ENCODE measurements at places on chromosomes 5 and 9.

DNA sequence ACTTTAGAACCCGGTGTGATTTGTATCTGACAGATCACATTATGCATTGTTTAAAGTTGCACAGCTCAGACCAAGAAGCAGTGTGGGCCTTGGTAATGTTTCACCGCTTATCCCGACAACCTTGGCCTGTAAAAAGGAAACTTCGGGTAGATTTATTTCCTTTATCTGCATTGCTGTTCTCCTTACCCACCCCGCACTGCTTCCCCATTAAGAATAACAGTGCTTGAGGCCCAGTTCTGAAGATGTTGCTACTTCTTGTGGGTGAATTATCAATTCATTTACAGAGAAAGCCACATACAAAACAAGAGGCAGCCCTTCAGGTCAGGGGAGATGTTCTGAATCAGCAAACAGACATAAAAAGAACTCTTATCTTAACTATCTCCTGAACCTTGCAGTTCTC is 8.4 kb downstream of the SMARCA2 start:
- DNase-seq = peak; percentile 36

DNA sequence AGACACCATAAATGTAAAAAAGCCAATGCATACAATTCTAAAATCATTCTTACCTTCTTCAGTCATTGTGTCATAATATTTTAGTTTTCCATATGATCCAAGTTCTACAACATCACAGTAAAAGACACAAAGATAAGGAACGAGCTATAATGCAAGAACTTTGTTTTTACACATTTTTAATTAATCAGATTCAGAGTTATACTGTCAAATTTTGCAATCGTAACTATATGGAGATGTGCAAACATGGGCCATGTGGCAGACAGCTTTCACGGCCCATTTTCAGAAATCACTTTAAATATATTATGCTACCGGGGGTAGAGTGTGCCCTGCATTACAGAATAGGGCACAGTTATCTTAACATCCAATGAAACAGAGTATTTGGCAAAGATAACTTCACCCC is 188.4 kb downstream of the ACER2 start:
- no peak for DNase-seq

GRCh38 chr5:135072387-135073281 is 38.6 kb upstream of the PITX1 start:
- no peak for DNase-seq

GRCh38 chr5:172700365-172701290 is 59.6 kb downstream of the NEURL1B start:
- no peak for DNase-seq

DNA sequence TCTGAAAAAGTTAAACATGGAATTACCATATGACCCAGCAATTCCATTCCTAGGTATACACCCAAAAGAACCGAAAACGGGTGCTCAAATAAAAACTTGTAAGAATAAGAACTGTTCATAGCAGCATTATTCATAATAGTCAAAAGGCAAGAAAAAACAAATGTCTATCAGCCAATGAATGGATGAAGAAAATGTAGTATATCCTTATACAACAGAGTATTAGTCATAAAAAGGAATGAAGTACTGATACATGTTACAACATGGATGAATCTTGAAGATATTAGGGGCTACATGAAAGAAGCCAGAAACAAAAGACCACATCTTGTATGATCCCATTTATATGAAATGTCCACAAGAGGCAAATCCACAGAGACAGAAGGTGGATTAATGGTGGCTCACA is 15.6 kb upstream of the BRD3 start:
- no peak for DNase-seq

GRCh38 chr5:15021266-15022046 is 149.9 kb upstream of the ANKH start:
- no peak for DNase-seq

DNA sequence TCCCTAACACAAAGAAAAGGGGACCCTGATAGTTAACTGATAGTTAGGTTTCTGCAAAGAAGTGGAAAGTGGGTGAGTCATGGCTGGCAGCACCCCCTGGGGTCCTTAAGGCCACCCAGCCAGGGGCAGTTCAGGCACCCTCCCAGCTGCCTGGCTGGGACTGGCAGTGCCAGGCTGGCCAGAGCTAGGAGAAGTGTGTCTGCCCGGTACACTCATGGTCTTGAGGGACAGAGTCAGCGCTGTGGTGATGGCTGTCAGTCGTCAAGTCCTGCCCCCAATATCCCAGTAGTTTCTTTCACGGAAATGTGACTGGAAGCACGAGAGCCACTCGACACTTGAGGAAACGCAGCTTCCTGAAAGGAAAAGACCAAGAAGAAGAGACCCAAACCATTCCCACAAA is 22.3 kb upstream of the CNOT6 start:
- no peak for DNase-seq

GRCh38 chr5:164058621-164059020 is 553.2 kb downstream of the MAT2B start:
- DNase-seq = no peak

GRCh38 chr9:131289301-131290035 is at the start of gene PLPP7:
Gene PLPP7 (plus strand): TSS chr9:131289723. CDS start chr9:131289998, 275 bp downstream.
- DNase-seq = no peak

GRCh38 chr5:90144625-90145327 is 264.8 kb downstream of the CETN3 start:
- DNase-seq = no peak

DNA sequence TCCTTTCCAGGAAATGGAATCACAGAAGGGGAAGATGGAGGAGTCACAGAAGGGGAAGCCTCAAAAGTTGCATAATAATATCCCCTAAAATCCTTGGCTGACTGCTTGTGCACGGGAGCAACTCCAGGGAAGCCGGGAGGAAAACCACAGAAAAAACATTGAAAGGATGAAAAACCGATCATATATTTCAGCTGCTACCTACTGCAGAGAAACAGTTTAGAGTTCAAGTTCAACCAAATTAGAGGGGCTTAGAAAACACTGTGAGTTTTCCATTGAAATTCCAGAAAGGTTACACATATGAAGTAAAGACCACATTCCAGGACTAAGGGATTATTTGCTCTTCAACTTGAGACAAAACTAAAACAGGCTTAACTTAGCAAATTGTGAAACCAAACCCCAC is 37.6 kb upstream of the MTAP start:
- no peak for DNase-seq

DNA sequence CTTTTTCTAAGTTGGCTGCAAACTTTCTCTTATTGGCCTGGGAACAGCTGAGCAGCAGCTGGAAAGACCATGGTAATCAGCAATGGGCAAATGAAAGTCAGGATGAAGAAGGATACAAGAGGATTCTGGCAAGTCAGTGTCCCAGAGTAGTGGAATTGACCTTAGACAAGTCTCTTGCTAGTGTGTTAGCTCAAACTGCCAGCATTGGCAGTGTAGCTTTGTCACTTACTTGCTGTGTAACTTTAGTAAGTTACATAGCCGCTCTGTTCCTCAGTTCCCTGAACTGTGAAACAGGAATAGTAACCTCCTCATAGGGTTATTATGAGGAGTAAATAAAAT is 3.6 kb downstream of the ALDH1A1 start:
- no peak for DNase-seq

GRCh38 chr5:118611332-118611945 is 376.9 kb downstream of the DTWD2 start:
- DNase-seq = no peak

GRCh38 chr9:120765910-120766425 is 27.2 kb downstream of the FBXW2 start:
- DNase-seq = no peak

DNA sequence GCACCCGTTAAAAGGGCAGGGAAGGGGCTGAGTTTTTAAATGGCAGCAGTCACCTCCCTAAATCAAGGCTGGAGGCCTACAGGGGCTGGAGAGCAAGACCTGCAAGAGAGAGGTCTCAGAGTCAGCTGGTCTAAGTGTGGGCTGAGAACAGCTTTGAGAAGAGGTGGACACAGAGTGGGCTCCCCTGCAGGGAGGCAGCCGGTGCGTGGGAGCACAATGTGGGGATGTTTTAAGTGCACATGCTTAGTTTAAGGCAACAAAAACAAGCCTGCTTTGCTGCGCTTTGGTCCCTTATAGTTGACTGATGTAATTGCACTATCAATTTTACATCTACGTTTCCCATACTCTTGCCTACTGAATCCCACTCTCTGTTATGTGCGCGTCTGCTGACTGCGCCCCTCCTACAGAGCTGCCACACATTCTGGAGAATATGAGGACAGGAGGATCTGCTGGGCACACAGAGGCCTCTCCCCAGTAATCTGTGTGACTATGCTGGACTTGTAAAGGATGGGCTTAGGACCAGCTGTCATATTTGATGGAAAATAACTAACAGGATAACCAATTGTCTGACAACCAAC is 62.0 kb upstream of the ICE1 start:
- no peak for DNase-seq

GRCh38 chr5:173968154-173968797 is 20.7 kb upstream of the C5orf47 start:
- DNase-seq = no peak

- no peak for DNase-seq
Measured at GRCh38 chr5:161302559-161302958, 244.0 kb downstream of the GABRB2 start.

DNA sequence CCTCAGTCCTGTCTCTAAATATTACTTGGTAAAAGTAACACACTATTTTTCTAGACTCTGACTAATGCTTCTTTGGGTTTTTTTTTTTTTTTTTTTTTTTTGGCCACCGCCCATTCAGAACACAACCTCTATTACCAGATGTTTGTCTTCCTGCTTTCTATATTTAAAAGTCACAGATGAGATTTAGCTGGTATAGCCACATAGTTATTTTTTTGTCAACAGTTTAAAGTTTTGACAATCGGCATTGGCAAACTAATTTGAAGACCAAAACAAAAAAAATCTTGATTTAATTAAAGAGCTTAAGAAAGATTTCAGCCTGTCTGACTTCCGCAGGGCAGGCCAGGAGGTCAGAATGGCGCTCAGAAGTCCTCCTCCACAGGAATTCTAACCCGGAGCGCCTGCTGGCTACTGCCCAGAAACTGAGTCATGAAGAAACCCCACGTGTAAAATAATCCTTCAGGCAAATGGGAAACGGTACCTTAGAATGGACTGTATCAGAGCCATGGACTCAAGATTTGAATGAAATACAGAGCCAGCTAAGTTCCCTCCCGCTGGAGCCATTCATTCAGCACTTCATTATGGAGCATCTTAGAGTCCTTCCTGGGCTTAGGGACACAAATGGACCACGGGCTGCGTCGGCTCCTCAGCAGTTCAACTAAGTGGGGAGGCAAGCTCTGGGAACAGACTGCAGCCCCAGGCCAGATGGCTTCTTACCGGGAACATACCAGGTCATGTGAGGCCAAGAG is 55.6 kb downstream of the PTPDC1 start:
- DNase-seq = no peak

- DNase-seq = no peak
Measured at GRCh38 chr5:107253246-107253645, 417.5 kb downstream of the EFNA5 start.

GRCh38 chr5:140041492-140042392 is 1.4 kb downstream of the NRG2 start:
- no peak for DNase-seq

DNA sequence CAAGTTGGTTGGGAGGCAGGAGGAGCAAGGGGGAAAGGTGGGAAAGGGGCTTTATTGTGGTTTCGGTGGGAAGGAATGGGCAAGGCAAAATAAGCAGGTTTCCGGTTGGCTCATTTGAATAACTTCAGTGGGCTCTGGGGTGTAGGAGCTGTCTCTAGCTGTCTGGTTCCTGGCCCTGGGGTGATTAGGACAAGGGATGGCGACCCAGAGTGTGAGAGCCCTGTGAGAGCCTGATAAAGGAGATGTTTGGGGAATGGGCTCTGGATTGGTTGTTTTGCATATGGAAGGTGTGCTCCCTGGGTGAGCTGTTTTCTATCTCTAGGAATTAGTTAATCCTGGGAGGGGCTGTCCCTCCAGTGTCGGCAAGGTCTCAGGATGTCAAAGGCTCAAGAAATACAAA is 15.4 kb downstream of the ANKRD34B start:
- DNase-seq = no peak

- DNase-seq = peak; percentile 28
Measured at GRCh38 chr5:138654281-138654867, 79.2 kb upstream of the HSPA9 start.

DNA sequence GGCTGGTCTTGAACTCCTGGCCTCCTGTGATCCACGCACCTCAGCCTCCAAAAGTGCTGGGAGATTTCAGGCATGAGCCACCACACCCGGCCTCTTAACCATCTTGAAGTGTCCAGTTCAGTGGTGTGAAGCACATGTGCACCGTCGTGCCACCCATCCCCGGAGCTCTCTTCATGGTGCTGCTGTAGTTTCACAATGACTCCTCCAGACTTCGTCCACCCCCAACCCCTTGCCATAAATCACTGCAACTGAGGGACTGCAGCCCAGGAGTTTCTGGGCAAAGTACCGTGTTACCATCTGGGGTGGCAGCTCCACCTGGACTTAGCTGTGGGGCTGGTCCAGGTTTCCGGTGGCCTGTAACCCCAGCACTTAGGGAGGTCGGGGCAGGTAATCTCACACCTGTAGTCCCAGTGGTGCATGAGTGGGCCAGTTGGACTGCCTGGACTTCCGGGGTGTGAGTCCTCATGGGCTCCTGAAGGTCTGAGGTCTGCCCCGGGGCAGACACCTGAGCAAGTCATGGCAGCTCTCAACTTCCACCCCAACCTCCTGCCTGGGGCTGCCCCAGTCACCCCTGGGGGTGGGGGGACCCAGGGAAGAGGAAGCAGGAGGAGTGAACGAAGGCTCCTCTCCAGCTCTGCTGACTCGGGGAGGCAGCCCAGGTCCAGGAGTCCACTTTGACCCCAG is 6.6 kb upstream of the N4BP3 start:
- no peak for DNase-seq

- DNase-seq = peak; percentile 65
Measured at GRCh38 chr5:79513704-79514390, at the start of gene HOMER1. Gene HOMER1 (minus strand): TSS chr5:79514134. CDS start chr5:79512774, 1,360 bp downstream.

DNA sequence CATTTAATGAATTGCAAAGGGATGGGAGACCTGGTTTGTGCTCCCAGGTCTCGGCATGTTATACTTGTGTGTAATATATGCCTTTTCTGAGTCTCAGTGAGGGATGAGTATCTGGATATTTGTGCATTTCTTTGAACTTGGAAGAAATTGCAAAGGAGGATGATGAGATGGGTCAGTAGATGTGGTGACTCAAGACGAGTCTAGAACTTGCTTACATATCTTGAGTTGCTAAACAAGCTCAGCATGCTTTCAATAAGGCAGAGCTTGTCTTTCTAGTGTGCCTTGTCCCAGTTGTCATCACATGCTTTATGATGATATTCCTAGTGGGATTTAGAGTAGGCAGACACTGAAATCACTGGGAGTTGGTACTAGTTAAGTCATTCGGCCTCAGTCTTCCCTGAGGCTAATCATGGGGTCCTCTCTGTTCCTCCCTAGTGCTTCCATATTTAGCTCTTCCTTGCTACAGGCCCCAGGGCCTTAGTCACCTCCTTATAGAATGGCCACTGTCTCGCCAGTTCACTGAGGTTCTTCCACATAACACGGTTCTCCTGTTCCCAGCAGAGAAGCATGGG is 222.3 kb downstream of the ARRDC3 start:
- DNase-seq = no peak

DNA sequence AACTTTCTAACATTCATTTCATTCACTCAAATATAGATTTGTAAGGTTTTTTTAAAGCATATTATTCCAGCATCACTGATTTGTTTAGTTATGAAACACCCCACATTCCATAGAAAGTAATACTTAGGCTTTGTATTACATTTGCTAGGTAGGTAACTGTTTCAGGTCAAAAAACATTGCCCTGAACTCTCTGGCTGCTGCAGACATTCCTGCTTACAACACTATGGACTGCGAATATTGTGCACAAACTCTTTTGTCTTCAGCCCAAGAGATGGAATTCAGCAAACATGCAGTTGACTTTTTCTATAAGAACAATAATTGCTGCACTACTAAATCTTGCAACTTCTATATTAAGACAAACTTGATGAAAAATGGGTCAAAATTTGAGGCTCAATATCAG is 301.0 kb downstream of the ARL15 start:
- no peak for DNase-seq
